Uterus (tissue), 4 donors: ENCODE measurements at places on chromosomes 2 and 18. TPM values are rescaled to one million over a fixed set of nuclear protein-coding genes. Genes with fewer than 3 reads are reported as not detected.

The UPP2 gene
- not detected for total RNA-seq

DNA sequence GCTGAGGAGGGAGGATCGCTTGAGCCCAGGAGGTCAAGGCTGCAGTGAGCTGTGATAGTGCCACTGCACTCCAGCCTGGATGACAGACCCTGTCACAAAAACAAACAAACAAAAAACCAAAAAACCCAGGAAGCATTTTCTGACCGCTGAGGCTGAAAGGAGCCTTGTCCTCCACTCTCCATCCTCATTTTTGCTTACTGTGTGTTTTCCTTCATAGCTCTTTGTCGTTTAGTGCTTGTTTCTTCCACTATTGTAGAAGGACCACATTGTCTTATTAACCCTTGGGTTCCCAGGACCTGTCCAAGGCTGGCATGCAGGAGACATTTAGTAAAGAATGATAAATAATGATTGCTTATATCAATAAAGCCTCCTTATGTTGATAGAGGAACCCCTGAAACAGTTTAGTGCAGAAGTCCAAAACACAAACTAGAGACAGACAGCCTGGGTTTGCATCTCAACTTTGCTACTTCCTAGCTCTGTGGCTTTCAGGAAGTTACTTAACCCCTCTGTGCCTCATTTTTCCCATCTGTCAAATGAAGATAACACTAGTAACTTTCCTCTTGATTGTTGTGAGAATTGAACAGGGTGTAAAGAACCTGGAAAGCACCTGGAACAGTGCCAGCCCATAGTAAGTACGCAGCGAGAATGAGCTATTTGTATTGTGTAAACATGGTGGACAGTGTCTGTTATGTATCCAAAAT lies 126.0 kb downstream of the LPIN1 start:
- H3K4me1 ChIP-seq, result no peaks in the 10 kb centered on the region
- DNase-seq, result no peak
- H3K27ac ChIP-seq, result no peak overlapping the region
- no peaks in the 10 kb centered on the region for H3K36me3 ChIP-seq
- no peaks in the 10 kb centered on the region for H3K27me3 ChIP-seq

DNA sequence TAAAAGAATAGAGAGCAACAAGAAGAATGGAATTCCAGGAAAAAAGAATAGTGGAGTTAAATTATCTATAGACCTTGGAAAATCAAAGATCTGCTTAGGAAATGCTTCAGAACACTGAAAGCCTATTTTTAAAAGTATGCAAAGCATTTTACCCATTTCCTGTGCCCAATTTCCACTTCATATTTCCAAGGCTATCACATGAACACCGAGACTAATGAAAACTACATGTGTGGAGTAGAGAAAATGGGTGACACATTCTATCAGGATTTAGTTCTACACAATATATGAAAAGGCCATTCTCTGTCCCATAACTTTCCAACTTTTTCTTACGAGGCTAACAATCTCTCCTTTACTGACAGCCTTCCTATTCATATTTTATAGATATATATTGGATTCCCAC lies 279.4 kb downstream of the CCDC178 start:
- H3K27ac ChIP-seq, result no peak overlapping the region
- no peak for DNase-seq
- no peaks in the 10 kb centered on the region for H3K4me1 ChIP-seq
- H3K27me3 ChIP-seq, result no peaks in the 10 kb centered on the region
- H3K36me3 ChIP-seq, result no peaks in the 10 kb centered on the region
- H3K4me3 ChIP-seq, result no peak overlapping the region

The CCDC74A gene
- total RNA-seq, result 17.5 TPM

The ODC1 gene
- 59.6 TPM for total RNA-seq

GRCh38 chr18:57621246-57621604 lies 411 bp downstream of the NARS1 start:
- no peak for DNase-seq
- H3K4me3 ChIP-seq, result peak overlapping the region; percentile 89
- H3K27me3 ChIP-seq, result no peaks in the 10 kb centered on the region
- peak overlapping the region; percentile 83 for H3K27ac ChIP-seq
- no peaks in the 10 kb centered on the region for H3K36me3 ChIP-seq
- H3K4me1 ChIP-seq, result peaks cover 3% of the 10 kb centered on the region

The FHL2 gene
- total RNA-seq, result 80.2 TPM

GRCh38 chr18:14933049-14933851 lies 185.3 kb downstream of the ANKRD30B start:
- no peak overlapping the region for H3K27ac ChIP-seq
- no peak for DNase-seq
- H3K27me3 ChIP-seq, result no peaks in the 10 kb centered on the region
- no peaks in the 10 kb centered on the region for H3K4me1 ChIP-seq

DNA sequence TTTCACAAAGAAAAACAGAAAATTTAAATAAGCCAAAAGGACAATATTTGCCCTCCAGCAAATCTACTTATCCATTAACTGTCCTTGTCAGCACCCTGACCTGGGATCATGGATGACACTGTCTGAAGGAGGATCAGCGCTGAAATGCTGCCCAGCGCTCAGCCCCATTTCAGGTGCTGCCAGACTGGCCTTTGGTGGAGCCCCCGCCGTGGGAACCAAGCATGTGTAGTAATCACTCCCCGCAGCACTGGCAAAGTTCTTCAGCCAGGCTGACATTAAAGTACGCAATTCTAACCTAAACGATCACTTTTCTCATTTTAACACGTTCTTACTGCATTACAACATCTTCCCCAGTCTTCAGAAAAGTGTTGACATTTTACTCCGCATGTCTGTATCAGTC lies 108.6 kb upstream of the GPC1 start:
- H3K36me3 ChIP-seq, result no peaks in the 10 kb centered on the region
- no peak overlapping the region for H3K4me3 ChIP-seq
- no peaks in the 10 kb centered on the region for H3K4me1 ChIP-seq

- DNase-seq, result no peak
- no peaks in the 10 kb centered on the region for H3K36me3 ChIP-seq
- no peaks in the 10 kb centered on the region for H3K27me3 ChIP-seq
- H3K27ac ChIP-seq, result no peak overlapping the region
These were observed 69.4 kb downstream of the AGAP1 start for GRCh38 chr2:235563056-235563910.

DNA sequence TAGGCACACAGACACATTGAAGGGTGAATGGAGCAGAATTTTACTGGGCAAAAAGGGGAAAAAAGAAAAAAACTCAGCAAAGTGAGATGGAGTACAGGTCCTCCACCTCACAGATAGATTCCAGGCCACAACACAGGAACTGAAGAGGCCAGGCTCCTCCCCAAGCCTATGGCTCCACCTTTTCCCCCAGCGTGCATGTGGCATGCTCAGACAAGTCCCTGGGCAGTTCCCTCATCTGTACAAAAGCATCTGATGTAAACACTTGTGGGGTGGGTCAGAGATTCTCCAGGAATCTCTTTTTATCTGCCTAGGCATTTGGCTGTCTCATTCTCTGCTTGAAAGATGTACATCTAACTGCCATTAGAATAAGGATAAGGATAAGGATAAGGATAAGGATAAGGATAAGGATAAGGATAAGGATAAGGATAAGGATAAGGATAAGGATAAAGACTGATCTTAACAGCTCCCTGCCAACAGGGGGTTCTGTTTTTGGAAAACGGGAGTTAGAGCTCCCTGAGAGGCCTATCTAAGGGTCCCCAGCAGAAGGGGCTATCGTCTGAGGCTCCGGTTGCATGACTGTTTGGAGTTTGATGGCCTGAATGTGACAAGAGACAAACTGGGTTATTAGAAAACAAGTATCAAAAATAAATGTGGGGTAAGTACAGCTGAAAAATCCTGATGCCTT lies 17.2 kb upstream of the ASXL3 start:
- peaks cover 3% of the 10 kb centered on the region for H3K36me3 ChIP-seq
- no peaks in the 10 kb centered on the region for H3K4me1 ChIP-seq
- H3K4me3 ChIP-seq, result no peak overlapping the region
- no peaks in the 10 kb centered on the region for H3K27me3 ChIP-seq
- H3K27ac ChIP-seq, result no peak overlapping the region
- DNase-seq, result no peak

GRCh38 chr2:183070942-183071844 lies 7.4 kb upstream of the DUSP19 start:
- no peak for DNase-seq
- no peak overlapping the region for H3K4me3 ChIP-seq
- no peaks in the 10 kb centered on the region for H3K27me3 ChIP-seq
- no peaks in the 10 kb centered on the region for H3K4me1 ChIP-seq

DNA sequence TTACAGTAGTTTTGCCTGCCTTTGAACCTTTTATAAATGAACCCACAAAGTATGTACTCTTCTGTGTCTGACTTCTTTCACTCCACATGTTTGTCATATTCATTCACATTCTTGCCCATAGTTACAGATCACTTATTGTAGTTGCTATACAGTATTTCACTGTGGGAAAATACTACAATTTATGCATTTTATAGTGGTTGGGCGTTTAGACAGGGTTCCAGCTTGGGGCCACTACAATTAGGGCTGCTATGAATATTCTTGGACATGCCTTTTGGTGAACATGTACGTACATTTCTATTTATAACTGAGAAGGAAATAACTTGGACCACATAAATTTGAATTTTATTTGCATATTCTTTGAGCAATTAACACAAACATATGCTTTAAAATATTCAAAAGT lies 15.4 kb upstream of the PMAIP1 start:
- no peaks in the 10 kb centered on the region for H3K36me3 ChIP-seq
- no peak overlapping the region for H3K4me3 ChIP-seq
- H3K27ac ChIP-seq, result no peak overlapping the region
- no peaks in the 10 kb centered on the region for H3K4me1 ChIP-seq
- H3K27me3 ChIP-seq, result no peaks in the 10 kb centered on the region

DNA sequence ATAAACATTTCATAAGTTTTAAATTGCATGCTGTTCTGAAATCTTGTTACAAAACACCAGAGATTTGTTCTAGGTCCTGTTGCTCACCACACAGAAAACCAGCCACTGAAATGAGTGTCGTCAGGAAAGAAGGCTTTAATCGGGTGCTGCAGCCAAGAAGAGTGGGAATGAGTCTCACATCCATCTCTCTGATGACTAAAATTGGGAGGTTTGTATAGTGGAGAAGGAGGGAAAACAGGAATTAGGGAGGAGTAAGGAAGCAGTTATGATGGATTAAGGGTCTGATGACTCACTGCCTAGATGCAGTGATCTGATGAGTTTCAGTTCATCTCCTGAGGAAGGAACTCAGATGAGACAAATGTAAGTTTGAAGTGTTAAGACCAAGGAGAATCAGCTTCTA lies 42.1 kb upstream of the GPR39 start:
- no peaks in the 10 kb centered on the region for H3K27me3 ChIP-seq
- H3K36me3 ChIP-seq, result no peaks in the 10 kb centered on the region
- no peak overlapping the region for H3K4me3 ChIP-seq
- peak; percentile 46 for DNase-seq
- no peaks in the 10 kb centered on the region for H3K4me1 ChIP-seq
- peak overlapping the region; percentile 0 for H3K27ac ChIP-seq

The PKDCC gene
- total RNA-seq, result 34.1 TPM

DNA sequence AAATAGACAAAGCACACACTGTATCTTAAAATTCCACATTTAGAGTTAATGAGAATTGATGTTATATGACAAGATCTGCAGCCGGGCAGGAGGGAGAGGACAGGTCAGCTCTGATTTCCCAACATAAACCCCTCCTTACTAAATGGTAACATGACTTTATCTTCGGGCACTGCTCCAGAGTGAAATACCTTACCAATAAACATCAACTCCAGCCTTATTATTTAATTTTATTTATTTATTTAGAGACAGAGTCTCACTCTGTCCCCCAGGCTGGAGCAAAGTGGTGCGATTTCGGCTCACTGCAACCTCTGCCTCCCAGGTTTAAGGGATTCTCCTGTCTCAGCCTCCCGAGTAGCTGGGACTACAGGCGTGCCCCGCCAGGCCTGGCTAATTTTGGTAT lies 1.7 kb downstream of the CYB5A start:
- no peaks in the 10 kb centered on the region for H3K27me3 ChIP-seq
- no peak for DNase-seq
- peaks cover 4% of the 10 kb centered on the region for H3K4me1 ChIP-seq
- peak overlapping the region; percentile 18 for H3K27ac ChIP-seq
